Natural killer cell (primary cell): ENCODE measurements at places on chromosomes 4 and X. TPM values are rescaled to one million over a fixed set of nuclear protein-coding genes. Genes with fewer than 3 reads are reported as not detected.

- DNase-seq: no peak
These were observed 34.3 kb downstream of the ATP10D start for GRCh38 chr4:47519239-47519883.

DNA sequence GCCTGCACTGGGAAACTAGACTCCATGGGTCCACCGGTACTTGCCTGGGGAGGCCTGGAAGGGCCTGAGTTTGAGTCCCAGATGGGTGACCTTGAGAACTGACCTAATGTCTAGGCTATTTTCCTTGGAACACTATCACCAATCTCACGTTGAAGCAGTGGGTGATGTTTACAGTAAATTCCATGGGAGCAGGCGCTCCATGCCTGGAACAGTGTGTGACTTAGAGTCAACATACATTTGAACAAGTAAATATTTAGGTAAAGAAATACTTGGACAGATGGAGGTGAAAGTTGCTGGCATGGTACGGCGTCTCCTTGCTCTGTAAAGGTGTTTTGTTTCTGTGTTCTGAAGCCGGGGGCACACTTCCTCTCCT lies 47.5 kb downstream of the TBC1D14 start:
- DNase-seq: no peak

DNA sequence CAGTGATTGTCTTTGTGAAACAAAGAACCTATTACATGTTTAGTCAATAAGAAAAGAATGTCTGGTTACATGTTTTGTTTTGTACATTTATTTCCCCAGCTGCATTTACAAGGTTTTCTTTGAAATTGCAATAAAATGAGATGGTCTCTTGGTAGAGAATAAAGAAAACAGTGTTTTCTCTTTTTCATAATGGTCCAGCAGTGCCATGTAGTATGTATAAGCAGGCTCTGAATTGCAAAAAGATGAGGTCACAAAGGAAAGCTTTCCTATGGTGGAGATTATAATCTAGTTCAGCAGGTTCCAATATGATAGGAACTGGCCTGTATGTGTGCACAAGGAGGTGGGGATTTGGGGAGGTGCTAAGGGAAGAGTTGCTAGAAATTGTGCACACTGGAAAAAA lies 1417.3 kb downstream of the STIM2 start:
- DNase-seq: no peak

GRCh38 chr4:145904413-145905177 lies 34.0 kb downstream of the ZNF827 start:
- no peak for DNase-seq

GRCh38 chrX:105265093-105265492 lies 44.6 kb upstream of the TEX13A start:
- no peak for DNase-seq

- DNase-seq: no peak
These were observed 196.7 kb downstream of the HS3ST1 start for GRCh38 chr4:11232015-11232414.

DNA sequence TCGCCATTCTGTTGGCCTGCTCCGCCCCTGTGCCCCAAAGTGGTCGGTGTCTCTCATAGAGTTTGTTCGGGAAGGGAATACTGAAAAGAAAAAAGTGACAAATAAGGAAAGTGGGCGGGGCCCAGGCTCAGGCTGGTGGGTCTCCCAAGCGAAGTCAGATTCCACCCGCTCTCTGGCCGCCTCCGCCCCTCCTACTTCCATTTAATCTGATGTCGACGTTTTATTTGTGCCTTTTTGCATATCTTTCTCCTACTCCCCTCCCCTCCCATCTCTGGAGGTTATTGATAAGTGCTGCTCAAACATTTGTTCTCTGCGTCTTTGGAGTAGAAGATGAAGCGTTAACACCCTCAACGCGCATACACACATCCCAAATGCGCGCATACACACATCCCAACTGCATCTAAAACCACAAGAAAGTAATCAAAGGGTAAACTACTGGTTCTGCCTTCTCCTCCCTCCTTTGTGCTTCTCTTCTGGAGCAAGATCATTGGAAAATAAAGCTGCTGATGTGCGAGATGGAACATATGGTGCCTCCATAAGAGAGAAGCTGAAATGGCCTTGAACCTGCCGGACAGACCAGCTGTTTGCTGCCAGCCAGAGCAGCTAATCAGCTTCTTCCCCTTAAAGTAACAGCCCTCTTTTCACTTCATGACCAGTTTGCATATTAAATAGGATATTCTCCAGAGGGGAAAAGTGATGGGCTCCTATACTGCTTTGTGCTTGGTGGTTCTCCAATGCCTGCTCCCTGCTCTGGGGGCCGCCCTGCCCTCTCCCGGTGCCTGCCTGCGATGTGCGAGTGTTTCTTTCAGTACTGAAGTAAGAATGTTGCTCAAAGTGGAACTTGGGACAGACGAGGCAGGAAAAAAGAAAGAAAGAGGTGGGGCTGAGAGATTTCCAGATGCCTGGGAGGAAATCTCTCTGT lies 3.1 kb downstream of the MAMLD1 start:
- peak; percentile 25 for DNase-seq

GRCh38 chrX:129540068-129540653 lies at the start of gene OCRL:
TSS of gene OCRL (plus strand) at chrX:129540259. CDS start at chrX:129540440, 181 bp downstream.
- DNase-seq: peak; percentile 15

- DNase-seq: no peak
These were observed 50.3 kb upstream of the HPF1 start for GRCh38 chr4:169807934-169808509.

- DNase-seq: no peak
These were observed 108.9 kb downstream of the SYNPO2 start for GRCh38 chr4:118997601-118998000.

DNA sequence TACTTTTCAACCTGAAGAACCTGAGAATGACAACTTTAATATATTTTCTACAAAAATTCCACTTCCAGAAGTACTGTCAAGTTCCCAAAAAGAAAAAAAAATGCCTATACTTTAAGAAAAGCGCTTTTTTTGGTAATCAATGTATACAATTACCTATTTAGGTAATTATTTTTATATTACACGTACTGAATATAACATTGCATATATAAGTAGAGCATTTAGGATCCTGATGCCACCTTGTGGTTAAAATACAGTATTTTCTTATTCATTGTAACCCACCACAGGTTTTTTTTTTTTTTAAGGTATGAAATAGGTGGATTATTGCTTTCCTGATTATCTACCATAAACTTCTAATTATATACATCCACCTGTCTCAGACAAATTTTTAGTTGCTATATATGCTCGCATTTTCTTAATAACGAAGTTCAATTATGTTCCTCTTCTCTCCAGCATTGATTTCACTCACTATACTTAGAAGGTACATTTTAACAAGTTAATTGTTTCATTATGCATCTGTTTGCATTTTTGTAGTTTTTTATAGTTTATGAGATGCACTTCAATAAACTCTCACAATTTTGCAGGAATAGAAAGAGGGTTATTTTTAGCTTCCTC lies 5.2 kb downstream of the MAP9 start:
- DNase-seq: peak; percentile 53

GRCh38 chr4:174307694-174308093 lies 24.0 kb downstream of the CEP44 start:
- no peak for DNase-seq

DNA sequence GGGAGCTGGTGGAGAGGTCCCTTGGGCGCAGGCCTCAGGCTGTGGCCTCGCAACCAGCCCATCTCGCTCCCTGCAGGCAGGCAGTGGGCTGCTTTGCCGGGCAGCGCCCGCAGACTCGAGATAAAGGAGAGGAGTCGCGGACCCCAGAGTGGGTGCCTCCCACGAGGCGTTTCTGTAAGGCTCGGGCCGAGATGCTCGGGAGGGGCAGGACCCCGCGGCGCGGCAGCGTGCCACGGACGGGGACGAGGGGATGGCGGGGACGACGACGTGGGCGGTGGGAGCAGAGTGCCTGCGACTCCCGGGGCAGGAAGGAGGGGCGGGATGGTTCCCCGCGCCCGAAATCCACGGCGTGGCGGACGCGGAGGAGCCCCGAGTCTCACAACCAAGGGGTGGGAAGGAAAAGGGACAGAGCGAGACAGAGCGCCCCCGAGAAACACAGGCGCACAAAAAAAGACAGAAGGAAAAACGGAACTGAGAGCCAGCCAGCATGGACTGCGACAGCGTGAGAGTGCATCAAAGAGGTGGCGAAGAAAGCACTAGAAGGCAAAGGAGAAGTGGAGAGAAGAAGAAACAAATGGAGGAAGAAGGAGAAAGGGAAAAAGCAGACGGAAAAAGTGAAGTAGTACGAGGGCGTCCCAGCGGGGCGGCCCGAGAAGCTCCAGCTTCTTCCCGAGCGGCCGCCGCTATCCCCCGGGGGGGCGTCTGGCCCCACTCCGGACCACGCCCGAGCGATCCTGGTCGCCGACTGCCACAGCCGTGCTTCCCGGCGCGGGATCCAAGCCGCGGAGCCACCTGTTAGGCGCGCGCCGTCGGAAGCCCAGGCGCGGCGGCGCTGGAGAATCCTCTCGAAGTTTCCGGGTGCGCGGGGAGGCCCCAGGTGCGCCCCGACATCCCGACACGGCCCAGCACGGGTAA lies 1.5 kb downstream of the BEND4 start:
- no peak for DNase-seq

- DNase-seq: no peak
These were observed 46.0 kb downstream of the REPS2 start for GRCh38 chrX:16992445-16992844.

DNA sequence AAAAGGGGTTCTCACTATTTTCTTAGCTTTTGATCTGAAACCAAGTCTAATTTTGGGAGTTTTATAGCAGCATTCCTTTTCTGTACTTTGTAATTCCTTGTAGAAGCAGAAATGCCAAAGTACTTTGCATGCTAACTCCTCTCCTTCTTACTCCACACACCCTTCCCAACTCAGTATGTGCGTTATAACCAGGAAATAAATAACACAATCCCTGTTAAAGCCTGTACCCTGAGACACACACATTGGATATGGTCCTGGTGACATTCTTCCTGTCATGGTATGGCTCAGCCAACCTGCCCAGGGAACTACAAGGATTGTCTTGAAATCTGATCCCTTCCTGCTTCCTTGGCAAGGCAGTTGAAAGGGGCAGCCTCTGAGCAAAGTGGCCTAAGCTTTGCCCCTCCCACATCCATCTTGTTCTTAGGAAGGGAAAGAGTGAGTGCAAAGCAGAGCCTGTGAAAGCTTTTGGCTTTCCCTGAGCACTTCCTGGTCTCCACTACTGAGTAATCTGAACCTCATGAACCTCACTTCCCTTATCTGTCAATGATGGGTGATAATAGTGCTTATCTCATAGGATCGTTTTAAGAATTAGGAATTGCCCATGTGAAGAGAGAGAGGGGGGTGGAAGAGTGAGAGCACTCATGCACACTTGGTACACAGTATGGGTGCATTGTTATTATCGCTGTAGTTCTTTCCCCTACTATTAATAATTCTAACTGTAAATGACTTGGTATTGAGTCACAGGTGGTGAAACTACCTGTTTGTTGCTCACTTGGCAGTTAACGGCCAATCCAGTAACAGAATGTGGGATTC lies 109.3 kb downstream of the AFF2 start:
- DNase-seq: no peak

Gene IL9R
- 1.6 TPM for total RNA-seq

Gene SRD5A3
- total RNA-seq: 3.5 TPM
